ENCODE measurements at places on chromosomes 2 and 18.

GRCh38 chr2:148218326-148219075, 197.6 kb downstream of the MBD5 start:
- no peak for DNase-seq

DNA sequence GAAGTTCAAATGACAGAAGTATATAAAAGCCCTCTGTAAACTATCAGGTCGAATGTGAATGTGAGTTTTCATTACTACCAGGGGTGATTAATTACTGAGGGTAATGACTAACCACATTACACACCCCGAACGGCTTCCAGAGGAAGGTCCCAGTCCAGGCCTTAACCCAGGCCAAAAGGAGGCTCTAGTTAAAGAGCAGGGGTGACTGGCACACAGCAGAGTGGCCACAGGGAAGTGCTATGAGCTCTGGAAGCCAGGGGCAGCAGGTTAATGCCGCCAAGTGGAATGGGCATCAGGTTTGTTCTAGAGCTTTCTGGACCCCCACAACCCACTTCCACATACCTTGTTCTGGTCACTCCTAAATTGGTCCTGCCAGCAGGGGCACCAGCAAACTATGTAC, 87.7 kb downstream of the BCL11A start:
- DNase-seq = no peak

DNA sequence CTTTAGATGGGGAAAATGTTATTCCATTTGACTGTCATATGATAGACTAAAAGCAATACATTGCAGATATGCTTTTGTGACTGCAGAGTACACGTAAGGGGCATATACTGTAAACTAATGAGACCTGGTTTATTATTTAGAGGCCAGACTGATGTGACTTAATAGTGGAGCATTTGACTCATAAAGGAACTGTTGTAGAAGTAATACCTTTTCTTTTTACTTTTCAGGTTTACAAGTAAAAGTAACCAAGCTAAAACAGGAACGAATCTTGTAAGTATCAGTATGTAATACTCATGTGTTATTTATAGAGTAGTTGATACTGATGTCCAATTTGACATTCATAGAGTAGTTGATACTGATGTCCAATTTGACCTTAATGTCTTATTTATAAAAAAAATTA, 13.1 kb downstream of the RBBP8 start:
- DNase-seq = no peak

- DNase-seq = no peak
Observed at GRCh38 chr2:74824679-74825078, 9.2 kb upstream of the HK2 start.

GRCh38 chr2:12361506-12361905, 355.2 kb upstream of the TRIB2 start:
- no peak for DNase-seq

- DNase-seq = no peak
Observed at GRCh38 chr2:18299423-18300212, 260.8 kb downstream of the RDH14 start.

- peak; percentile 63 for DNase-seq
Observed at GRCh38 chr2:234463626-234464290, 33.1 kb downstream of the ARL4C start.

DNA sequence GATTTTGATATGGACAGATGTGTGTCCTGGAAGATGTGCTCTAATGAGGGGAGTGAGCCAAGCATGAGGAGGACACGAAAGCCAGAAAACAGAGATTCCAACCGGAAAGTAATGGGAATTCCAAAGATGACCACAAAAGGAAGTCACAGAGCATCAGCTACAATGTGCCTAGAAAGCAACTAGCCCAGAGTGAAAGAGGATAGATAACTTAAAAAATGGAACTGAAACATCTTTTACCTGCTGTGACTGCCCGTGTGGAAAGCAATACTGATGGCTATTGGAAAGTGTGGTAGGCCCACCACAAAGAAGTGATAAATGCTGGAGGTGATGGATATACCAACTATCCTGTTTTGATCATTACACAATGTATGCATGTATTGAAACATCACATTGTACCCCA, 21.6 kb downstream of the DNMT3A start:
- no peak for DNase-seq

GRCh38 chr2:238970553-238971081, 122.7 kb downstream of the TWIST2 start:
- peak; percentile 25 for DNase-seq

DNA sequence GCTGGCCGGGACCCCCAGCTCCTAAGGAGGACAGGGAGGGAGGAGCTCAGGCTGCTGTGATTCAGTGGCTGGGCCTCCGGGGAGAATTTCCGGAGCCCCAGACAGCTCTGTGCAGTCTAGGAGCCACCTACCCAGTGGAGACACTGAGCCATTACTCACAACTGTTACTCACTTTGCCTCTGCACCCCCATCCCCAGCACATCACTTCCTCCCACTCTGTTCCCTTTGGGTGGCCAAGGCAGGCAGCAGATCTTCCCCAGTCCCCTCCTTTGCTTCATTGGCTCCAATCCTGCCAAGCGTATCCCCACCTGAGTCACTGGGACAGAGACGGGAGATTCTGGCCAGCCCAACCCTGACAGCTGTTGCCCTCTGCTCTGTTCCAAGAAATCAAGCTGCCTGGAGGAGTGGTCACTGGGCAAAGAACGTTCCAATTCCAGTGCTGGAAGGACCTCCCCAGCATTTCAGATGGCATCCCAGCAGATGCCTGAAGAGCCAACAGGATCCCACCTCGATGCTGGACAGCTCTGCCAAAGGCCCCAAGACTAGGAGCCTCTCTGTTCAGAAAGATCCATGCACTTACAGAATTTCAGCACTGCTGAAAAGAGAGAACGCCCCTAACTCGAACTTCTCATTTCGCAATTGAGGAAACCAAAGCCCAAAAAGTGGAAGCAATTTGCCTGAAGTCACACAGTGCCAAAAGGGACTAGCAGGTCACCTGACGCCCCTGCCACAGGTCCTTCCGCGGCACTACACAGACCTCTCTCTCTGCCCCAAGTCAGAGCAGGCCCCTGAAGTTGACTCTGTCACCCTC, 68.3 kb downstream of the TNS1 start:
- DNase-seq = no peak

DNA sequence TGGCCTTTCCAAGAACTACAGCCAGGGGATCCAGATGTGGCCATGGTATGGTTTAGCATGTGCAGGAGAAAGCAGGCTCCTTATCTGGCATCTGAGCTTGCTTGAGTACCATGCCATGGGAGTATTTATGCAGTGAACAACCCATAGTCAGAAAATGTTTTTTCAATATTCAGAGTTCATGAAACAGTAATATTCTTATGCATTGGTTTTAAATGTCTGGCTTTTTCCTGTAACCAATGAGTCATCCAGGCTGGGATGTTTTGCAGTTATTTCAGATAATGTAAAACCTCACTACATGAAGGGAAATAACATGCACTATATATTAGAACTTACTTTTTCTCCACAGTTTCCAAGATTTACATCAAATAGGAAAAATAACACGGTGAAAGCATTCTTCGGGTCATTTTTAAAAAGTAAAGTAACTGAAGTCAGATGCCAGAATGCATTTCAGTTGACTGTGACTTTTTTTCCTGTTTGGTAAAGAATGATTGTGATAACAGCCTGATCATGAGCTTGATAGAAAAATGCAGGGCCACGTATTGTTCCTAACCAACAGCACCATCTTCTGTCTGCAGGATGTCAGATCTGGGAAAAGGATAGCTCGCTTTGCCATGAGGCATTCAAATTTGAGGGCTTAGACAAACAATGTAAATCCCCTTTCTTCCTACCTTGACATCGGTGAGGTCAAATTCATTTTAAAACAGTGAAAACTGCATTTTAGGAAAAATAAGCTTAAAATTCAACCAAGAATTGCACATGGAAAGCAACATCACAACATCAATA, 152.8 kb downstream of the DSC3 start:
- no peak for DNase-seq

DNA sequence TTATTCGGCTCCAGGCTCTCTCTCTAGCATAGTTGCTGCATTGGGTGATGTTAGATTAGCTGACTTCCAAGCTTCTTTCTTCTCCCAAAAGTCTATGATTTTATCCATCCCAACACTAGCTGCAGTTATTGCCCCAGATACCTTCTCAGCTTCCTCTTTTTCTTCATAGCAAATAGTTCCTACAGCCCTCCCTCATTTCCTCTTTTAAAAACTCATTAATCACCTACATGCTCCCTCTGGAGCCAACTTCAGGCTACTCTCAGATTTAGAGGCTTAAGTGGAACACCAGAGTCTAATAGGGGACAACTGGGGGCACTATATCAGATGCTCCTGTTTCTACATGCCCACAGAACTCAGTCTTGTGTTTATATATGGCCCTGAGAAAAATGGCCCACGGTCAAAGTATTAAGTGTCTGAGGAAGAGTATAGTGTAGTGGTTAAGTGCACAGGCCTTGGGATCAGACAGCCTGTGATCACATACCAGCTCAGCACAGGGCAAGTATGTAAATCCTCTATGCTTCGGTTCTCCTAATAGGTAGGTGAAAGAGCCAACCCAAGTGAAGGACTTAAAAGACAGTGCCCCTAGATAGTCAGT, 241.9 kb upstream of the SLC14A2 start:
- no peak for DNase-seq

DNA sequence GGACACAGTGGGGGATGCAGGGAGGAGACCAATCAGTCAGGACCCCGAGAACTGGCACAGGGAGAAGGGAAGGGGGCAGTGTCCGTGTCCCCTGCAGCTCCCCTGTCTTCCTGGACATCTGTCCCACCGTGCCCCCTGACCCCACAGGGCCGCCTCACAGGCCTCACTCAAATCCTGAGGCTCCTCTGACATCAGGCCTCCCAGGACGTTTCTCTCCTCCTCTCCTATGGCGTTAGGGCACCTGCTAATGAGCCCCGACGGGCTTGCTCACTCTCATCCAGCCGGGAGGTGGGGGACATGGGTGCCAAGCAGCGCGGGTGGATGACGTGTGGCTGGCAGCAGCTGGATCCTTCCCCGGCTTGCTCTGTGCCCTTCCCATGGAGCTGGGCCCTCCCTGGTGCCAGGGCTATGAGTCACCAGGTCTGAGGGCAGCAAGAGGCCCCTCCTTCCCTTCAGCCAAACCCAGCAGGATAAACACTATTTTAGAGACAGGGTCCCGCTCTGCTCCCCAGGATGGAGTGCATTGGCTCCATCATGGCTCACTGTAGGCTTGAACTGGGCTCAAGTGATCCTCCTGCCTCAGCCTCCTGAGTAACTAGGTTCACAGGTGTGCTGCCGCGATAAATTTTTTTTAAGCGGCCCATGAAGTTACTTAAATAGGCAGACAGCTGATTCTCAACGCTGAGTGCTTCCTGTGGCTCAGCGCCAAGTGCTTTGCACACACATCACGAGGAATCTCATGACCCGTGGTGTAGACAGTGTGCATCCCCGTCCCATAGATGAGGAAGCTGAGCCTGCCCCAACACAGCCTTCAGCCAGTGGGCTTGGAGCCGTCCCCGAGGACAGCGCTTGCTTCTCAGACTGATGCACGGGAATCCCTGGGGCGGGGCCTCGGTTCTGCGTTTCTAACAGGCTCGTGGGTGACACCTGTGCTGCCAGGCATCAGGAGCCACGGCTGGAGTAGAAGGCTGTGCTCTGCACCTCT, 64.5 kb upstream of the HDAC4 start:
- no peak for DNase-seq

DNA sequence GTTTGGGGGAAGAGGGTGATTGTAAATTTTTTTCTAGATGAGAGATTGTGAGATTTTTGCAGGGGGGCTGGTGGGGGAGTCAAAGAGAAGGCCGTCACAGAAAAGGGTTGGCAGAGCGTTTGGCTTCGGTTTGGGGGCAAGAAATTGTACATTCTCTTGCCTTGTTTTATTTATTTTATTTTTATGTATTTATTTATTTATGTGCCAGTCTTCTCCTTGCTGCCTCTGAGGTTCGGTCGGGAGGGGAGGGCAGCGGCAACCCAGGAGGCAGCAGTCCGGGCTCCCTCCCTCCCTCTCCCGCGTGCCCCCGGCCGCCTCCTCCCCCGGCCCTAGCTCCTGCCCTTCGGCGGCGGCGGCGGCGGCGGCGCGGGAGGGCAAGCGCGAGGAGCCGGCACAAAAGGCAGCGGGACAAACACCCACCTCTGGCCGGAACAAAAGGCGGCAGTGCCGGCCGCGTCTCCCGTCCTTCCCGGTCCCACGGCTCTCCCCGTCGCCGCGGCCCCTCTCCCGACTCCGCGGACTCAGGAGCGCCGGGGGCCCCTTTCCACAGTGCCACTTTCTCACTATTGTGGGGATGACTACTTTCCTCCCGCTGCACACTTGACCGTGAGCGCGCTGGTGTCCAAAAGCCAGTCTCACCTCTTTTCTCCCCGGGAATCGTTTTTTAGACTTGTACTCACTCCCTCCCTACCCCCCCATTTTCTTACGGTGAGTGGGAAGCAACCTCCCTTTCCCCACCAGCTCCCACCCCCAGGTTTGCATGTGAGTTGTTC, 1.2 kb downstream of the BCL11A start:
- DNase-seq = no peak

DNA sequence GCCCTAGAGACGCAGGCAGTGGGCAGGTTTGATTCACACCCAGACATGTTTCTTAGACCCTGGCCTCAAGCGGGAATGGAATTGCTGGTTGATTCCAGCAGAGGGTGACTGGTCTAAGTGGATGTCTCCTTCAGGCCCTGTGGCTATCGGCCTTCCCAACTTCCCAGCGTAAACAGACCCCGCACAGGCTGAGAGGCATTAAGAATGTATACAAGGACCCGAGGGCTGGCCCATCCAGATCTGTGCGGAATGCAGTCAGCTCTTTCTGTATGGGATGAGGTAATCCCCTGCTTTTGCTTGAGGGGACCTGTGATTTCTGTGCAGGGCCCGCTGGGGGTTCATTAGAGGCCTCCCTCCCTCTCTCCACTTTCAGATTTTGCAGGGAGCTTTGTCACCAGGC, 6.5 kb downstream of the ACKR3 start:
- no peak for DNase-seq

- no peak for DNase-seq
Observed at GRCh38 chr2:182446087-182446486, 19.3 kb upstream of the PDE1A start.

- no peak for DNase-seq
Observed at GRCh38 chr18:48975120-48975816, 24.5 kb upstream of the SMAD7 start.

DNA sequence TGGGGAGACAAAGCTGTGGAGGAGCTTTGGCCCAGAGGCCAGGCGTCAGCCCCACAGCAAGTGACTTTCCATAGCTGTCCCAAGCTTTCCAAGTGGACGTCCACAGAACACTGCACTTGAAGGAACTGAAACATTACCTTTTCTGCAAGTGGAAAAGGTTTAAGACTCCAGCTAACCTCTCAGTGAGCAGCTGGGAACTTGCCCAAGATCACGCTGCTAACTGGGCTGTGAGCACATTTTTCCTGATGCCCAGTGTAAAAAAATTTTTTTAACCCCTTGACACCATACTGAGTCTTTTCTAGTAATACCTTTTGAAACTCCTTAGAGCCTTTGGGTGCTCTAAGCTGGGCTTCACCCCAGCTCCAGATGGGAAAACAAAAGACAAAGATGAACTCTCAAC, 256.7 kb downstream of the HAUS1 start:
- DNase-seq = no peak

GRCh38 chr2:102141970-102142828, at the start of gene IL1R1:
TSS of gene IL1R1 (plus strand) at chr2:102142746. CDS start at chr2:102157725, 14,979 bp downstream.
- no peak for DNase-seq

GRCh38 chr2:240494194-240494793, 58.8 kb downstream of the GPC1 start:
- no peak for DNase-seq

GRCh38 chr2:96130483-96130882, 7.8 kb downstream of the ASTL start:
- no peak for DNase-seq

- no peak for DNase-seq
Observed at GRCh38 chr18:62245699-62246098, 58.6 kb downstream of the RELCH start.

- no peak for DNase-seq
Observed at GRCh38 chr18:48355276-48356115, 53.7 kb downstream of the ZBTB7C start.

- no peak for DNase-seq
Observed at GRCh38 chr2:145812165-145812554, 1292.2 kb upstream of the ZEB2 start.

Measured in stimulated activated CD4-positive, alpha-beta T cell treated with anti-CD3 and anti-CD28 coated beads, Interleukin-15, amount 100 ng/mL, for 1 hour (primary cell).